ENCODE measurements at places on chromosomes 4 and X. TPM values are rescaled to one million over a fixed set of nuclear protein-coding genes. Genes with fewer than 3 reads are reported as not detected.

OTOP1 gene
- not detected for polyA plus RNA-seq

CSTF2 gene
- polyA plus RNA-seq, result 19.8 TPM

NXF2B gene
- not detected for polyA plus RNA-seq

IQSEC2 gene
- 4.8 TPM for polyA plus RNA-seq

IL1RAPL2 gene
- polyA plus RNA-seq, result not detected

SCML1 gene
- polyA plus RNA-seq, result 7.1 TPM

ZNF732 gene
- polyA plus RNA-seq, result 0.34 TPM

PCDH11X gene
- polyA plus RNA-seq, result not detected

GSX2 gene
- polyA plus RNA-seq, result not detected

EVC2 gene
- 2.7 TPM for polyA plus RNA-seq

GRCh38 chr4:88177983-88178625, 19.7 kb upstream of the ABCG2 start:
- DNase-seq, result peak; percentile 94

GRCh38 chr4:84224522-84224921, 274.6 kb downstream of the NKX6-1 start:
- no peak for DNase-seq

GRCh38 chr4:82753725-82754410, 44.7 kb downstream of the SCD5 start:
- DNase-seq, result peak; percentile 72

GRCh38 chrX:50456712-50457484, 13.7 kb downstream of the DGKK start:
- no peak for DNase-seq

- no peak for DNase-seq
Measured at GRCh38 chrX:144334577-144334976, 450.7 kb downstream of the UBE2NL start.

- DNase-seq, result no peak
Measured at GRCh38 chr4:828641-829271, 2.8 kb upstream of the CPLX1 start.

- no peak for DNase-seq
Measured at GRCh38 chr4:26531491-26532116, 41.3 kb upstream of the CCKAR start.

- no peak for DNase-seq
Measured at GRCh38 chr4:99436976-99437722, 2.0 kb upstream of the ADH7 start.

DNA sequence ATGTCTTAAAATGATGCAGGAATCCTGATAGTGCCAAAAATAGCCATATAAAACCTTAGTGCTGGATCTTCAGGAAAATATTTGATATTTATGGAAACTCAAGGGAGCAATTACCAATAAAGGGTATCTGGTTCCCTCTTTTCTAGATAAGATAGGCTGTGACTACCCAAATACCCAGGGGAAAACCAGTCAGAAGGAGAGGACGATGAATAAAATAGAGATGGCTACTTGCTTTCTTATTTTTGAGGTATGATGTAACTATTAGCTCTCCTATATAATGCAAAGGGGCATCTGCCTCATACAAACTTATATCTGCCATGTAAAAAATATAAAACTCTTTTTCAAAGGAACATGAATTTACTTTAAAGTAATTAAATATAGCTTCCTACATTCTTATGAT, 23.4 kb upstream of the COX18 start:
- no peak for DNase-seq

DNA sequence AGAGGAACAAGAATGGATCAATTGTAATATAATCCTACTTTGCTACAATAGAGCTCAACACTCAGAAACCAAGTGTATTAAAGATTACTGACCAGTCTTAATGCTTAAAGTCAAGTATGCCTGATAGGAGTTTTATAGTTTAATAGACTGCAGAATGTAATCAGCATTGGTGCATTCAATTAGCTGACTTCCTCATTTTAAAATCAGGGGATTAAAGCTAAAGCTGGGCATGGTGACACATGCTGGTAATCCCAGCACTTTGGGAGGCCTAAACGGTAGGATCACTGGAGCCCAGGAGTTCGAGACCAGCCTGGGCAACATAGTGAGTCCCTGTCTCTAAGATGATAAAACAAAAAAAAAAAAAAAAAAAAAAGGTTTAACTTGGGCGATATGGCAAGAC, 10.8 kb downstream of the HNRNPDL start:
- no peak for DNase-seq

DNA sequence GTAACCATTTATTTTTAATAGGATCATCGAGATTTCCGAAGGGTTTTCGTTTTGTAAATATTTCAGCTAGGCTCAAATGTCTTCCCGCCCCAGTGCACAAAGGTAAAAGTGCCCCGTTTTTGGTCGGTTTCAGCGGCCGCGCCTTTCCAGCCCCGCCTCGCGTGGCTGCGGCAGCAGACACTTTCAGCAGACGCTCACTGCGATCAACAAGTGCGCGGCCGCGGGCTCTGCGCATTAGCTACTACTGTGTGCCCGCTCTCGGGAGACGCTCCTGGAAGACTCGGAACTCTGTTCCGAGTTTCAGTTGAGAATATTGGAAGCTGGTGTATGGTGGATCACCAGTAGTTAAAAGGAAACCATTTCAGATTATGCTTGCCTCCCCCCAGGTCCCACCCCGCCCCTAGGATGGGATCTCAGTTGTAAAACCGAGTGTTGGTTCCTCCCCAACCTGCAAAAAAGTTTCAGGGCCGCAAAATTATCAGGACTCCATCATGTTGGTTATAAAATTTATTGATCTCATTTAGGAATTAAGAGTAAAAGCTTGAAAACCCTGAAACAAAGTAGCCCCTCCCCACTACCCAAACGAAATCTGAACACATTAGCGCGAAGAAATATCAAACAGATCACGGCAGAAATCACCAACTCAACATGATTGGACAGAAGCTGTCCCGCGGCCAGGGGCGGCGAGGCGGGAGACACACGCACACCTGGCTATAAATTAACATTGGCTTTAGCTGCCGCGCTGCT, 2.2 kb downstream of the SOX3 start:
- no peak for DNase-seq

DNA sequence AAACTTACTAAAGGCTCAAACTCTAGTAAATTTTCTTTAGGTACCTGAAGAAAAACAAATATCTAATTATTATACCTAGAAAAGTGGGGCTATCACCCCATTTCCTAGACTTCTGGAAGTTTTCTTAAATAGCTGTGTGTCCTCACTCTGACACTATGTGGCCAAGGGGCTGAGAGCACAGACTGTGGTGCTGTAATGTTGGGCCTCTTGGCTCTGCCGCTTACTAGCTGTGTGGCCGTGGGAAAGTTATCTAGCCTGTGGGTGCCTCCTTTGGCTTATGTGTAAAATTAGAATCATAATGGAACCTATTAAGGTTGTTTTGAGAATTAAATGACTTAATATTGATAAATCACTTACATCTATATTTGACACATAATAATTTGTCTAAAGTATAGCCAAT, 114.4 kb downstream of the SNCA start:
- no peak for DNase-seq

DNA sequence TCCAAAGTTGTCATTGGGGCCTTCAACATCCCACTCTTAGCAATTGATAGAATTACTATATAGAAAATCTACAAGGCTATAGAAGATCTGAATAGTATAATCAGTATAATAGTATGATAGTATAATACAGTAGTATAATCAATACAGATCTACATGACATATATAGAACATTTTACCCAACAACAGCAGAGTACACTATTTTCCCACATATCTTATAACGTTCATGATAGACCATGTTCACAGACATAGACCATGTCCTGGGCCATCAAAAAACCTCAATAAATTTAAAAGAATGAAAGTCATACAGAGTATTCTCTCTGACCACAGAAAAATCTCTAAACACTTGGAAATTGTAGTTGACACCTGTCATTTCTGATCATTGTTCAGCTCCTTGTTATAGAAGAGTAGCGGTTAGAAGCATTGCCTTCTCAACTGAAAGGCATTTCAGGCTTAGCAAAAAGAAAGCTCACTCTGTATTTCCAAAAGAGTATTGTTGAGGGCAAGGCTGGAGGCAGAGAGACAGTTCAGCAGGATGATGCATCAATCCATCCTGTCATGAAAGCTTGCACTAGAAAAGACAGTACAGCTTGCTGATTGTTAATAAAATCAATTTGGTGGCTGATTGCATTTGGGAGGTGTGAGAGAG, 38.8 kb upstream of the ARMCX5 start:
- DNase-seq, result no peak

DNA sequence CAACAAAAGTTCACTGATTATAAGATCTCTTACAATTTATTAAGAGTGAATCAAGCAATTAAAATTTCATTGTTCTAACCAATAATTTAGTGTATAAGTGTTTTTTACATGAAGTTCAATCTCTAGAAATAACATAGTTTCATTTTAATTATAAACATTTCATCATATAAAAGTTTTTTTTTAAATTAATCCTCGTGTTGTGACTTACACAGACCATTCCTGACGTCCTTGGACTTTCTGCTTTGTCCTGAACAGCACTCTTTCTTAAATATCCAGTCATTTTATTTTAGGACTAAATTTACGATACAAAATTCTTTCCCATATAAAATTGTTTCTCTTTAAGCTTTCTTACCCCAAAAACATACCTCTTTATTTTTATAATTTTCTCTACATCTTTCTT, 841.7 kb upstream of the POU3F4 start:
- DNase-seq, result no peak

GRCh38 chrX:2474963-2475726, 25.6 kb downstream of the DHRSX start:
- DNase-seq, result no peak

DNA sequence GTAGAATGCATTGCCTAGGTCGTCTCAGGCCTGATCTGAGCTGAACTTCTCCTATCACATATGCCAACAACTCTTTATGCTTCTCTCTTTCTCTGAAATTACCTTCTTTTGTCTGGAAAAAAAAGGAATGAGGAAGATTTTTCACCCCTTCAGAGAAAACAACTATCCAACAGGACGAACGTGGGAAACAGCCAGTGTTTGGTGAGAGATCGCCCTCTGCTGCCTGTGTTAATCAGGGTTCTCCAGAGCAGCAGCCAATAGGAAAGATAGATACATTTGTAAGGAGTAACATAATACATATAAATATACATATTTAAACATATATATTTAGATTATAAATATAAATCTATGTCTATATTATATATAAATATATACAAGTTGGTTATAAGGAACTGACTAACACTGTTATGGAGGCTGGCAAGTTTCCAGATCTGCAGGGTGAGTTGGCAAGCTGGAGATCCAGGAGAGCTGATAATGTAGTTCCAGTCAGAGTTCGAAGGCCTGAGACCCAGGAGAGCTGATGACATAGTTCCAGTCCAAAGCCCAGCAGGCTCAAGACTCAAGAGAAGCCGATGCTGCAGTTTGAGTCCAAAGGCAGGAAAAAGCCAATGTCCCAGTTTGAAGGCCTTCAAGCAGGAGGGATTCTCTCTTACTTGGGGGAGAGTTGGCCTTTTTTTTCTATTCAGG, 13.3 kb downstream of the CETN2 start:
- no peak for DNase-seq

DNA sequence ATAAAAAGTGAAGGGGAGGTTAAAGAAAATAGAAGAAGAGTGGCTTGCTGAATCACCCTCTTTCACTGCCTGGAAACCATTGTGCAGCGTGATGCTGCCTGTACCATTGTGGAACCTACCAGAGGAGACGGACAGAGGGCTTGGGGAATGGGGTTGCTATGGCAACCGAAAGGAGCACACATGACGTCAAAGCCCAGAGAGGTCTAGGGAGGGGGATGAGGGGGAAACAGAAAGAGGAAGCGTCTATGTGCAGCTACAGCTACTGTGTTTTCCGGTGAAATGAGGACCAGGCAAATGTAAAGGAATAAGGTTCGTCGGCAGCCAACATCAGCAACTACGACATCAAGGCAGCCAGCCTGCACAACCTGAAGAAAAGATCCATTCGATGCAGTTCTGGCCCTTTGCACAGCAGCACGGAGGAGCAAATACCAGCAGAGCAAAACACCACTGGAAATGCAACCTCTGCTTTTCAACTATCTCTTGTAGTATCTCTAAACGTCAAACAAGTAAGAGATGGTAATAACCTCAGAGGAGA, at the start of gene MAPK10:
MAPK10 (minus strand) TSS at position 110 of the 535 bp plus-strand sequence.
- DNase-seq, result peak; percentile 39

- no peak for DNase-seq
Measured at GRCh38 chr4:113952452-113953029, 26.9 kb downstream of the ARSJ start.

GRCh38 chr4:136831553-136831952, 700.7 kb downstream of the PCDH18 start:
- DNase-seq, result no peak

GRCh38 chr4:48296365-48296764, 26.7 kb upstream of the TEC start:
- no peak for DNase-seq

DNA sequence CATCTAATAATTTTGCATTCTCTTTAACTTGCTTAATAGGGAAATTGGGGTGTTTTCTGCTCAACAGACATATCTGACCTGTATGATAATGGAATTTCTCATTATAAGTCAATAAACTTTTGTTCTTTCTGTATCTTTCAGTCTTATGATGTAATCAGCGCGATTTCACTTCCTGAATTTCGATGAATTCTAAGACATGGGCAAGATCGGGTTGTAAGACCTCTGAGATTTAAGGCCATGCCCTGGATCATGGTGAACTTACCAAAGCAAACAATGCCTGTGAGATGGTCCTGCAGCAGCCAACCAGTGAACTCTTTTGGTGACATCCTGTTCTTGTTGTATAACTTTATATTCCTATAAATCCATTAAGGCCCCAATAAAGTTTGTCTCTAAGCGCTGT, 88.1 kb downstream of the NBDY start:
- DNase-seq, result no peak

- no peak for DNase-seq
Measured at GRCh38 chr4:3827616-3828492, 61.7 kb downstream of the ADRA2C start.

DNA sequence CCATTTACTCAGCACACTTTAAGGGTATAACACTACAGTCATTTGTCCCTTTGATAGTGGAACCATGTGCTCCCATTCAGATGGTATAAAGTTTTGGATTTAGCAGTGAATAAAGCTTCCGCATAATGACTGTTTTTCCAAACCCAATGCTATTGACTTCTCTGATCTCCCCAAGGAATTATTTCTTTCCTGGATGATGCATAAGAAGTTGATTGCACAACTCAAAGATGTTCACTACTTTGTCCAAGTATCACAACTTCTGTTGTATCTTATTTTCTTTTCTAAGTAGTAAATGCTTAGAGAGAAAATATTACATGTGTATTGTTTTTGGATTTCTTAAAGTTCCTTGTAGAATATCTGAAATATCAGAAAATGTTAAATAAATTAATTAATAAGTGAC, 300.2 kb downstream of the GPM6A start:
- DNase-seq, result no peak

DNA sequence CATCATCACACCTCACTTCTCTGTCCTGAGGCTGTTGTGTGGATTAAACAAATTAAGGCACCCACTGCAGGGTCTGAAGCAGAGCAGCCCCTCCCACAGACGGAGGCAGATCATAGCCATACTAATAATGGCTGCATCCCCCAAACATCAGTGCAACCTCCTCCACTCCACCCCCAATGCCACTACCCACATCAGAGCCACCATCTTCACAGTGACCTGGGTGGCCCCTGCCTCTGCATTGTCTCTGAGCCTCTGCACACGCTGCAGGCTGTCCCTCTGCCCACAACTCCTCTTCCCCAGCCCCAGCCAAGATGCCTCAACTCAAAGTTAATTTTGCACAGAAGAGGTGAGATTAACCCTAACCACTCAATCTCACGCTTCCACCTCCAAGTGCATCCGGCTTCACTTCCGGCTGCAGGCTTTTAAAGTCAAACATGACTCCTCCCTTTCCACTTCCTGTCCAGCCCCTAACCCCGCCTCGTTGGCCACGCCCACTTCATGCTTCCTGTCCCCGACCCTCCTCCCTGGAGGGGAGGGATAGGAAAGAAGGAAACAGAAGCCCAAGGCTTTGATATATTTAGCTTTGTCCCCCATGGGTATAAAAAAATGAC, 22.7 kb downstream of the JAKMIP1 start:
- no peak for DNase-seq

Data from foreskin keratinocyte (primary cell).